ENCODE measurements at places on chromosomes 2 and 18.

GRCh38 chr2:174518395-174518794, 31.6 kb upstream of the GPR155 start:
- DNase-seq, result no peak

- peak; percentile 44 for DNase-seq
These were observed 86.0 kb upstream of the ALPP start for GRCh38 chr2:232292395-232293154.

DNA sequence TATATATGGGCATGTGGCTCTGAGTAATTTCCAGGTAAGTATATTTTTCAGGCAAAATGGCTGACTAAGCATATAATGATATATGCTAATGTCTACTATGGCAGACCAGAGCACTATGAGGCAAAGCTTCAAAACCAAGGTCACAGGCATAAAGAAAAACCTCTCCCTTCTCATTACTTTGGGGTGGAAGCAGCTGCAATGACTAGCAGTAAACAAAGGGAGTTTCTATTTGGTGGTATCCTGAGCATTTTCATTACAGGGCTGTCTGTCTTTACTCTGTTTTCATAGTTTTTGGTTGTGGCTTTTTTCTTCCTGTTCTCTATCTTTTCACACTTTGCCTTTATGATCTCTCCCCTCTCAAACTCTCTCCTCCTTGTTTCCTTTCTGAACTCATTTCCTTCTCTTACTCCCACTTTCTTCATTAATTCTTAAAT, 15.6 kb downstream of the PDE6D start:
- DNase-seq, result no peak

- DNase-seq, result peak; percentile 25
These were observed 29.4 kb downstream of the CERKL start for GRCh38 chr2:181627545-181627944.

DNA sequence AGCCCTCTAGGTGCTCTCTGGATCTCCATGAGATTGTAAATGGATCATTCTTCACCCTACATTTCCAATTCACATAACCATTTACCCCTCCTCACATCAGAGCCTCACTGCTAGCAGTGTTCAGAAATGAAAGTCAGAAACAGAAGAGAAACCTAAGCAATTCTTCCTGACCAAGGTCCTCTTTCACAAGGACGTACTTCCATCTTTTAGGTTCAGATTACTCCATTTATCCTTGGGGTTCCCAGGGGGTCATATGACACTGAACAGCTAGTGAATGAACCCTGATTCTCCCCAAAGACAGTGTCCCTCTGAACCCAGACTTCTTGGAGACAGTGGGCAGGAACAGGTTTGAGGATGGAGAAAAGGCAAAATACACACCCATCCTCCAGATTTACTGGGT, 12.9 kb upstream of the MARCO start:
- no peak for DNase-seq

- peak; percentile 97 for DNase-seq
These were observed 231.7 kb upstream of the FOSL2 start for GRCh38 chr2:28160986-28161425.

DNA sequence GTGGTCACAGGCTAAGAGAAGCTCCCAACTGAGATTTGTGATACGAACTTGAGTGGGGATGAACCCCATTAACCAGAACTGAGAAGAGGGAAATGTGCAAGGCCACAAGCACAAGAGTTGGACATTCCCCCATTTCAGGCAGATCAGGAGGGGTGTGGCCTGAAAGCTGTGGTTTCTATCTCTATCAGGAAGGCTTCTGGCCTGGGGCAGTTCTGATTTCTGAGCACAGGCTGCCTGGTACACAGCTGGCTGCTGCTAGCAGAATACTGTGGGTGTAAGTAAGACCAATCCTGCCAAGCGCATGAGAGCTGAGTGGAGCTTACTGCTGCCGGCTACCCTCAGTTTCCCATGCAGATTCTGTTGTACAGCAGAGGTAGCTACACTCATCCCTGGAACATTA, 484.6 kb downstream of the SATB2 start:
- DNase-seq, result no peak

- peak; percentile 47 for DNase-seq
These were observed 502.2 kb downstream of the NRXN1 start for GRCh38 chr2:50529600-50530218.

DNA sequence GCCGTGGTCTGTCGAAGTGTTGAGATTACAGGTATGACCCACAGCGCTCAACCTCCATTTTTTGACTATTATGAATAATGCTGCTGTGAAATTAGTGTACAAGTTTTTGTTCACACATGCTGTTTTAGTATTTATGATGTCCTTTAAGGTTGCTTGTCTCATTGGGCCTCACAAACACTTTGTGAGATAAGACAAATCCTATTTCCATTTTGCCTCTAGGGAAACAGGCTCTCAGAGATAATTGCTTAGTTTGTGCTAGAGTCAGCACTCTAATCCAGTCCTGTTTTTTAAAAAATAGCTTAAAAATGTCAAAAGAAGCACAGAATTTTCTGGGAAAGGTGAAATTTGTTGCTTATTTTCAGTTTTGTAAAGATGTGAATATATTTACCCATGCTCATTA, 43.3 kb upstream of the CUL3 start:
- DNase-seq, result no peak

- no peak for DNase-seq
These were observed 352.7 kb downstream of the AKAIN1 start for GRCh38 chr18:4844320-4844719.

- DNase-seq, result no peak
These were observed 814.9 kb upstream of the NRXN1 start for GRCh38 chr2:51846796-51847195.

DNA sequence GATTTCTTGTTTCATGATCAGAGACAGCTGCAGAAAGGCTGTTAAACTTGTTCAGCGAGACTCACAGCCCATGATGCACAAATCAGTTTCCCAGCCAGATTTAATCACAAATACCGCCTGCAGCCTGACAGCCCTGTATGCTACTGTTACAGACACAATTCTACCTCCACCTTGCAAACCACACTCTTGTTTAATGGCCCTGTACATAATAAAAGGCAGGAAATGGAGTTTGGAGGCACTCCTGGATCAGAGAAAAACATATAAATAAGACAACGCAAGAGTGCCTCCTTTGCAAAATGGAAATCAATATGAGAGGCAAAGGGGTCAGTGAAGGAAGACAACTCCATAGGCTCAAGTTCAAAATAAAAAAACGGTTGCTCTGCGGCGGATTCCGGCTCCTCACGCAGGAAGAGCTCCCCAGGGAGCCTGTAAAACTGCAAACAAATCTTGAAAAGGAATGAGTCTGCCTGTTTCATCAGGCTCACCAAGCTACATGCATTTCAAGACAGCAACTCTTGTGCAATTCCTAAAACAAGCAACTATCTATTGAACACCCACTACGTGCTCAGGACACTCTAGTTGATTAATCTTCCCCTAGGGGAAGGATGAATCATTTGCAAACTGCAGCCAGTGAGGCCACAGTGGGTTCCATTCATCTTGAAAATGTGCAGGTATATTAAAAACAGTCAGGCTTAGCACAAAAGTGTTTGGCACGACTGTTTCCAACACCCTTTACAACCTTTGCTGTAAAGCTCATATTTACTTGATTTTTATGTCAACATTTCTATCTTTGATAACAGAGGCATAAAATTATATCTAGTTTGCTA, 37.5 kb downstream of the TBC1D8 start:
- peak; percentile 85 for DNase-seq

GRCh38 chr2:235850771-235851551, 317.2 kb downstream of the GBX2 start:
- no peak for DNase-seq

- DNase-seq, result peak; percentile 40
These were observed 85.7 kb downstream of the SLC4A3 start for GRCh38 chr2:219713110-219713509.

DNA sequence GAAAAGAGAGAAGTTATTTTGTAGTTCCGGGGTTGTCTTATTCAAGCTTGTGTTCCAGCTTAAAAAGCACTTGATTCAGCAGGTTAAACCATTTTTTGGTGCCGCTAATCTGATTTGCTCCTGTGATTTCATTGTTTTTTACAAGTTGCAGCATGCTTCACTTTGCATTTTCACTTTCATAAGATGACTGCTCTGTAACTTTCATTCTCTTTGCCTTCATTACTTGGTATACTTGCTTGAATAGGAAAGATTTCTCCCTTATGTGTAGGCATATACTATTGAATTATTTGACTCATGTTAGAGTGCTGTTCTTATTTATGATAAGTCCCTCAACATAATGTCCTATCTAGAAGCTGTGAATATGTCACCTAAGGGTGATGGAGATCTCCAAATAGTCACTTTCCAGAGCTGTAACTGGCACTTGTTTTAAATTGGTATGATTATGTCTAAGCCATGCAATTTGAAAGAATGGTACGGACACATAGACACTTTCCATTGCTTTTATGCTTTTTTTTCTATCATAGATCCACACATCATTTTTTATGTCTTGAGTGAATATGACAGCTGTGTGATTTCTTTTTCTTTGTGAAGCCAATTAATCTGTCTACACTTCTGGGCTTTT, 254.5 kb downstream of the DSEL start:
- no peak for DNase-seq

- DNase-seq, result no peak
These were observed 341.6 kb upstream of the MEIS1 start for GRCh38 chr2:66093371-66093770.

DNA sequence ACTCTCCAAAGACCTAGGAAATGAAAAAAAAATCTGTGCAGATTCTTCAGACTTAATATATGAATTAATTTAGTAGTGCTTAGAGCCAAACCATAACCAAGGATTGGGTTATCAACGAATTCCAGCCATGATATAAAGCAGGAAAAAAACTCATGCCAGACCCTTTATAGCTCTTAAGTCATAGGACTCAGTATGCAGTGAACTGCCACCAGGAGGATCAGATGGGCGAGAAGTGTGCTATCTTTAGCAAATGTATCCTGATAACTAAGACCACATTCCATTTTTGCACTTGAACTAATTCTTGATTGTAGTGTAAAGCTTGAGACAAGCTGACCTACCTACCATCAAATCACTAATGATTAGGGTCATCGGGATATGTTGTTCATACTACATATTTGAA, 178.1 kb downstream of the IKZF2 start:
- no peak for DNase-seq

DNA sequence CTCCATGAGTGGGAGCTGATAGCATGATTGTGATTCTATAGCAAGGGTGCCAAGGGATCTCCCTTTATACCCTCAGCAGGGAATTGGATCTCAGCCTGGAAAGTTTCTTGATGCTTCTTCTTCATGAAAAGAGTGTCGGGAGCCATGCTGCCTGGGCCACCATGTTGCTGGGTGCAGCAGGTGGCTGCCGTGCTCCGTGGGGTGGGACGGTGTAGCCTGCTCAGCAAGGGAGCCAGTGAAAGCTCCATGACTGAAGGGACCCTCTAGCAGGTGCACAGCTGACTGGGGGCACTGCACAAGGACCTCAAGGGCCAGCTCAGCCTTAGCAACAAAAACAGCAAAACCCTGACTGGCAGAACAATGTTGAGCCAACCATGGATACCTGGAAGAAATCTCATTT, 368.9 kb upstream of the HS6ST1 start:
- no peak for DNase-seq

DNA sequence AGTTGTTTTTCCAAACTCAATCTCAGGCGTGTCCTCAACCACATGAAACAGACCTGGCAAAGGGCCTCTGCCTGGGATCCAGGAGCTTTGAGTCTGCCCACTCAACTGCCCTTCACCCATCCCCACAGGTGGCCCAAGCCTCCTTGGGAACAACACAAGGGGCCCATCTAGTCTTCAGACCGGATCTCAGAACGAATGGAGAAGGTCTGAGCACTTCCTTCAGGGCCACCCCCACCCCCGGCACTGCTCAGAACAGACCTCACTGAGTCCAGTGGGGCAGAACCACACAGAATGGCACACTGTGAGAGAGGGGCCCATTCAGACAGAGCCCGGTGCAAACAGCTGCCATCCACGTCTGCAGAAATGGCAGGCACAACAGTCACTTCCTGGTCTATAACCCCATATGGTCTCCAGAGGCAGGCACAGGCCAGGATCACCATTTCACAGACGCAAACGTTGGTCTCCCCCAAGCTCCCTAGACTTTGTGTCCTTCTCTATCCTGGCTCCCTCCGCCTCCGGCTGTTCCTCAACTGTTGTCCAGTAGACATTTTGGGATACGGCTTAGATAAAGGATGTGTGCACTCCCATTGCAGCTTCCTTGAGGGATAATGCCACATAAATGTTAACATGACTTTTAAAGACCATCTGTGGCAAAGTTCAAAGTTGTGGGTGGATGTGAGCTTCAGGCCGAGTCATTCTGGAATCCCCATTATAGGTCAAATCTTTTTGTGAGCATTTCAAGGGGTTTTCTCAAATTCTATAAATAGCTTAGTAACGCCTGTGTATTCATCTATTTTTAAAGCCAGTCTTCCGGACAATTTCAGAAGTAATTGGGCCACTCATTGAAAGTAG, 149.7 kb downstream of the SMAD7 start:
- peak; percentile 24 for DNase-seq

DNA sequence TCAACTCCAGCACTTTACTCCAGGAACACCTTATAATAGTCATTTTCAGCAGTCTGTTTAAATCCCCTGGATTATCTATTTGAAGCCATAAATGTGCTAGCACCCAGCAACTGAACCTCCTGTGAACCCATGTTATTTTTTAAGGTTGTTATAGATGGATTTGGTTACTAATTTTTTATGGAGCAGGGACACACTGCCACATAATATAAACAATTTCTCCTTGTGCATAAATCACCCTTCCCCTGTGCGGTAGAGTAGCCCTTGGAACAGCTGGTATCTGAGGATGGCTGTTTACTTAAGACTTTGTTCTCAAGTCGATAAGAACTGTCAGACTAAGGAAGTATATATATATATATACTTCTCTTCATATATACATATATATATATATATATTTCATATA, 367.4 kb downstream of the EPHA4 start:
- DNase-seq, result no peak

DNA sequence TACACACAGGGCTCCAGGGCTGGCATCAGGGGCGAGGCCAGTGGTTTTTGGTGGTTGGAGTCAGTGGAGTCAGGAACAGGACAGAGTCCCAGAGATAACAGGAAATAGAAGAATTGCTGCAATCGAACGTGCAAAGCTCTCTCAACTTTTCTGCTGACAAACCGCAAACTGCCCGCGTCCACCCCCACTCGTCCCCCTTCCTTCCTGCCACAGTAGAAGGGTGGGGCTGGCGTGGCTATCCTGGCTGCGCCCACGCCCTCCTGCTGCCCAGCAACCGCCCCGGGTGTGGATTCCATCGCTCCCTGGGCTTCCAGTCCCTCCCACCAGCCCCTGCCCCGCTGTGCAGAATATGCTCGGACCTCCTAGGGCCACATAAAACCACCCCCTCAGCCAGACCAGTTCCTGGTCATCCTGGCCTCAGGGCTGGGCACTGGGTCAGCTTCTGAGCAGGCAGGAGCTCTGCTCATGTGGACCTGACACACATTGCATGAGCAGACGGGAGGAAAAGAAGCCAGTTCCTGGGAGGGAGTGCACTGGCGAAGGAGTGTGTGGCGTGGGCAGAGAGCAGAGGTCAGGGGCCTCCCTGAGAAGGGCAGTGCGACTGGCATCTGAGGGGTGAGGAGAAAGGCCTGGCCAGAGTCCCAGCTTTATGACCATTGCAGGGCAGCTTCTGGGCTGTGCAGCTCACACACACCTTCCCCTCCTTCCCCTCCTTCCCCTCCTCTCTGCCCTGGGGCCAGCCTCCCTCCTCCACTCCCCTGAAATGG, 85.4 kb upstream of the ATG16L1 start:
- DNase-seq, result no peak

- DNase-seq, result no peak
These were observed 24.9 kb upstream of the PID1 start for GRCh38 chr2:229296016-229296415.

GRCh38 chr2:234954551-234954992, 2.8 kb downstream of the SH3BP4 start:
- DNase-seq, result peak; percentile 34

GRCh38 chr2:26971911-26972786, 1.7 kb downstream of the MAPRE3 start:
- DNase-seq, result no peak

All from fibroblast of skin of right quadriceps (primary cell).